ENCODE measurements at places on chromosomes 2 and 18. TPM values are rescaled to one million over a fixed set of nuclear protein-coding genes. Genes with fewer than 3 reads are reported as not detected.

Gene CHRNG
- total RNA-seq: not detected

Gene REEP1
- not detected for total RNA-seq

Gene FECH
- 30.9 TPM for total RNA-seq

Gene NCOA1
- 11.9 TPM for total RNA-seq

Gene ARL4C
- 17.5 TPM for total RNA-seq

Gene OR6B2
- total RNA-seq: not detected

Gene SULT1C2
- 0.83 TPM for total RNA-seq

Gene MAL
- not detected for total RNA-seq

Gene ANKRD23
- total RNA-seq: 1.00 TPM

Gene SCTR
- total RNA-seq: not detected

Gene DPP4
- total RNA-seq: 251 TPM

Gene TSGA10
- total RNA-seq: 3.4 TPM

Gene DPY30
- 38.7 TPM for total RNA-seq

Gene CDH20
- 0.18 TPM for total RNA-seq

Gene ZSWIM2
- total RNA-seq: 0.09 TPM

Gene LIMS1
- 42.1 TPM for total RNA-seq

Gene SERPINB2
- 0.74 TPM for total RNA-seq

Gene KCTD1
- total RNA-seq: 6.7 TPM

Gene CNRIP1
- 28.4 TPM for total RNA-seq

Gene SCN1A
- total RNA-seq: 0.28 TPM

Gene PROC
- total RNA-seq: not detected

Gene HRH4
- under 0.01 TPM for total RNA-seq

Gene KRTCAP3
- total RNA-seq: 0.18 TPM

Gene HMSD
- total RNA-seq: under 0.01 TPM

Gene COBLL1
- 8.0 TPM for total RNA-seq

Gene GORASP2
- 38.5 TPM for total RNA-seq

Gene KCNK3
- 0.28 TPM for total RNA-seq

Gene REG1B
- total RNA-seq: not detected

Gene FLACC1
- total RNA-seq: 0.74 TPM

Gene ANKRD30BL
- total RNA-seq: not detected

Gene CPLX4
- total RNA-seq: not detected

Gene LRRTM1
- total RNA-seq: not detected

Gene IL1B
- 54.3 TPM for total RNA-seq

Gene TANC1
- 16.3 TPM for total RNA-seq

Gene MYOM1
- total RNA-seq: 1.3 TPM

Gene FIGN
- total RNA-seq: 0.65 TPM

Gene CCDC68
- 6.9 TPM for total RNA-seq

Gene FRZB
- total RNA-seq: 0.09 TPM

Gene DPP10
- total RNA-seq: not detected

Gene FAM228A
- 0.18 TPM for total RNA-seq

Gene SLC9A4
- total RNA-seq: under 0.01 TPM

Gene CYP27C1
- total RNA-seq: 0.18 TPM
